RPMI7951 (cell line): ENCODE measurements at places on chromosomes 3 and 15. TPM values are rescaled to one million over a fixed set of nuclear protein-coding genes. Genes with fewer than 3 reads are reported as not detected.

DNA sequence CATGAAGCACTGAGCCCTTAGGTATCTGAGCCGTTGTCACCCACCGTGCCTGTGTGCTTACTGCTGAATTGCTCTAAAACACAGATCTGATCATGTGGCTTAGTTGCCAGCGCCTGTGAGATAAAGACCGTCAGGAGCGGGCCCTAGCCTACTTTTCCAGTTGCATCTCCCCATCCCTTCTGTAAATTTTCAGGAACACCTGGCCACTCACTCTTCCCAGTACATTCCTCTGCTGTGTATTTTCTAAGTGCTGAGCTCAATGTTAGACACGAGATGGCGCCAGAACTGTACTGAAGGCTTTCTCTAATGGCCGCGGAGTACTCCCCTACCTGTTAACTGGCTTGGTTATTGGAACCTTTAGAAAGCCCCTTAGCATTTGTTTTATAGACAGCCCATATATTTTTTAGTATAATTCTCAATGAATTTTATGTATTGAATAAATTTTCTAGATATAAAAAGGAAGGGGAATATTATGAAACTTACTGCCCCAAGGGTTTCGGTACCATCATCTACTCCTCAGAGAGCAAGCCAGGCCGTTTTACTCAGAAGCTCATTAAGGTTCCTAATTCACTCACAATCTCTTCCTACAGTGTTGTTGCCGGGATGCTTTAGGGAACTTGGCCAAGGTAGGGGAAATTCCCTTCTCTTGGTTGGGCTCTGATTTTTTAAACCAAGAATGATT, 16.7 kb upstream of the WNT7A start:
- DNase-seq, result peak; percentile 69

DNA sequence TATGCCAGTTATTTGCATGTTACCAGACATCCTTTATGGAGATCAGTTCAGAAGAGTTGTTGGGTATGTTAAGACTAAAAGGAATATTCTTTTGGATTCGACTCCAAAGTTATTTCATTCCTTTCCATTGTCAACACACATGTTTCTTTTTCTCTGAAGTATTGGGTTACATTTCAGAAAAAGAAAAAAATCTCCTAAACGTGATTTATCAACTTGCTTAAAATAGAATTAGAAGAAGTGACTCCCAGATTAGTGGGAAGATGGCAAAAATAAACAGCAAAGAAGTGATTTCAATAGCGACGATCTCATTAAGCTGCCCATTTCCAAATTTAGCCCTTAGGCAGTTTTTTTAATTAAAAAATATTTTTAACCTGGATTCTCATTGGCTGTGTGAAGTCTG, 85.4 kb downstream of the TIGIT start:
- no peak for DNase-seq

DNA sequence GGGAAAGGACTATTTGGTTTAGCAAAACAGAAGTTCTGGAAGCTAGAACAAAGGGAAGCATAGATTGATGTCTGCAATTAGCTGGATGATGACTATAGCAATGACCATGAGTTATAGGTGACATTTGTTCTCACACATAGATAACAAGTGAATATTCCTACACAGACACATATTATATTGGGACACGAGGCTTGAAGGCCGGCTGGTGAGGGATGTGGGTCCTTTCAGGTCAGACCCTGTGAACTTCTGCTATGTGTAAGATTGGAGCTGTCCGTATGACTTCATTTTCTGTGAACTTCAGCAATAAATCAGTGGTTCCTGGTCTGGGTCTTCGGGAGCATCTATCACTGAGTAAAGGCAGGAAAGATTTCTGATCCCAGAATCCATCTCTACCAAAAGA, 253.6 kb upstream of the CFAP20DC start:
- no peak for DNase-seq

GRCh38 chr3:77380136-77380535, 340.2 kb downstream of the ROBO2 start:
- DNase-seq, result no peak

DNA sequence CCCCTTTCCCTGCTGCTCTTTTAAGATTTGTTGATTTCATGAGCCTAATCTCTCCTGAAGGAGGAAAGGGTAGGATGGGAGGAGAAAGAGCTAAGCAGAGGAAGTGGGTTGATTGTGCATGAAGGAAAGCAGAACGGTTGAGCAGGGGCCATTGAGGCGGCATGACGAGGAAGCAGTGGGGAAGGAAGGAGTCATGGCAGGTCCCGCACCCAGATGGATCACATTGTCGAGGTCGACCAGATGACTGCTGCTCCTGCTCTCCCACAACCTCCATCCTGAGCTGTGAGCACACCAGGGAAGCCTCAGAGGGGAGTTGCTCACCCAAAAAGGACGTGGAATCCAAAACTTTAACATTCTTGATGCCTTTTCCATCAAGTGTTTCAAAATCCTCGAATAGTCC, 42.8 kb downstream of the ABTB1 start:
- no peak for DNase-seq

GRCh38 chr3:170180079-170180907, 1.2 kb downstream of the PHC3 start:
- peak; percentile 28 for DNase-seq

DNA sequence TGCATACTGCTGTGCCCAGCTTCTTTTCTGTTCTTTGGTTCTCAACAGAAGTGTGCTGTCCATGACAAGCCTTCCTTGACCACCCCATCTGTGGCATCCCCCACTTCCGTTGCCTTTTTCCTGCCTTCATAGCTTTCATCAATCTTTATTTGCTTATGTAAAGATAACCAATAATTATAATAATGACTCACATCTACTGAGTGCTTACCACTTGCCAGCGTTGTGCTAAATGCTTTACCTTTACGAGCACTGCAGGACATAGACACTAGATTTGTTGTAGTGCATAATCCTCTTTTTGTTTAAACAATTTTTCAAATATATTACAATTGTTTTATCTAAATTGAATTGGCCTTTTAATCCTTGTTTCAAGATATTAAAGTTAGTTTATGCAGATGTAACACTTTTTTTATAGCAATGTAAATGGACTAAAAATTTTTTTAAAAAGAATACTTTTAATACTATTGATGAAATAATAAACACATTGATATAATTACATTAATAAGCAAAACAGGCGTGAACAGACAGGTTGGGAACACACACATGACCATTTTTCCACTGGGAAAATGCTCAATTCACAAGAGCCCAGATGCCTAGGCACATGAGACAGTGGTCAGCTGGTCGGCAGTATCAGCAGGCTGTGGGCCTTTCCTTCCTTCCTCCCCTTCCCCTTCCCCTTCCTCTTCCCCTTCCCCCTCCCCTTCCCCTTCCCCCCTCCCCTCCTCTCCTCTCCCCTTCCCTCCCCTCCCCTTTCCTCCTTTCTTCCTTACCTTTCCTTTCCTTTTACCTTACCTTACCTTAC, 42.5 kb downstream of the TRAK1 start:
- no peak for DNase-seq

DNA sequence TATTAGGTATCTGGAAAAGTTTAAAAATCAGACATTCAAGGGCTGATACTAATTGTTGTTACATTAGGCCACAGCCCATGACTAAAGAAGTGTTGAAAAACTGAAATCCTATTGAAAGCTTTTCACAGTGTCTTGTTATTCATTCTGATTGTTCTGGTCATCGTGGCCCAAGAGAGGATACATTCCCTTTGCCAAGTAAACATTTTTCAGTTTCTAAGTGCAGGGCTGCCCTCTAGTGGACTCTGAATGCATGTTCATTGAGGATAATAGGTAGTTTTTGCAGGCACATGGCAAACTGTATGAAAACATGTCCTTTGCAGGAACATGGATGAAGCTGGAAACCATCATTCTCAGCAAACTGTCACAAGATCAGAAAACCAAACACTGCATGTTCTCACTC, 181.1 kb downstream of the MYRIP start:
- peak; percentile 46 for DNase-seq

- DNase-seq, result no peak
These were observed 1038.7 kb downstream of the IGSF11 start for GRCh38 chr3:117995842-117996437.

Gene FETUB
- not detected in 2 replicates for total RNA-seq

Gene STRA6
- 95.7 and 114 TPM in 2 replicates for total RNA-seq

Gene ABCF3
- 27.2 and 33.4 TPM in 2 replicates for total RNA-seq

Gene ZNF717
- total RNA-seq, result 7.6 and 9.7 TPM in 2 replicates

Gene EIF3J
- total RNA-seq, result 32.7 and 44.9 TPM in 2 replicates

Gene LIPC
- total RNA-seq, result not detected in 2 replicates
